ENCODE measurements at places on chromosomes 5 and 9.

- DNase-seq = no peak
These were observed 265.5 kb downstream of the CWC27 start for GRCh38 chr5:65034029-65034812.

GRCh38 chr9:81380504-81381359 lies 308.6 kb downstream of the TLE1 start:
- DNase-seq = no peak

- DNase-seq = no peak
These were observed 257.7 kb downstream of the MCTP1 start for GRCh38 chr5:95027151-95027721.

DNA sequence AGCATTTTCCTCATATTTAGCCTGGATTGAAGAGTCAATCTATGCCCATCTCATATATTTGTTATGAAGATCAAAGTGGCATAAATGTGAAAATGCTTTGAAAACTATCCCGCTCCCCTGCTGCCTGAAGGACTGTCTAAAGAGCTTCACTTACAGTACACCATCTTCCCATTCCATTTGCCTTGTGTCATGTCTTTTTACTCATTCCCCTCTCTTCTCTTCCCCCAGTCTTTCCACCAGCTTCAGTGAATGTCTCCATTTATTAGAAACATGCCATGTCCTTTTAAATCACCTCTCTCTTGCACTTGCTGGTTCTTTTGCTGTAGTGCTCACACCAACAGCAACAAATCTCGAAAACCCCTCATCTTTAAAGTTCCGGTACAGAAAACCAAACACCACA lies 192.7 kb upstream of the SGCD start:
- DNase-seq = no peak

- no peak for DNase-seq
These were observed 605.0 kb downstream of the RAB3C start for GRCh38 chr5:59187857-59188256.

GRCh38 chr9:112647596-112647995 lies 70.3 kb downstream of the INIP start:
- no peak for DNase-seq

DNA sequence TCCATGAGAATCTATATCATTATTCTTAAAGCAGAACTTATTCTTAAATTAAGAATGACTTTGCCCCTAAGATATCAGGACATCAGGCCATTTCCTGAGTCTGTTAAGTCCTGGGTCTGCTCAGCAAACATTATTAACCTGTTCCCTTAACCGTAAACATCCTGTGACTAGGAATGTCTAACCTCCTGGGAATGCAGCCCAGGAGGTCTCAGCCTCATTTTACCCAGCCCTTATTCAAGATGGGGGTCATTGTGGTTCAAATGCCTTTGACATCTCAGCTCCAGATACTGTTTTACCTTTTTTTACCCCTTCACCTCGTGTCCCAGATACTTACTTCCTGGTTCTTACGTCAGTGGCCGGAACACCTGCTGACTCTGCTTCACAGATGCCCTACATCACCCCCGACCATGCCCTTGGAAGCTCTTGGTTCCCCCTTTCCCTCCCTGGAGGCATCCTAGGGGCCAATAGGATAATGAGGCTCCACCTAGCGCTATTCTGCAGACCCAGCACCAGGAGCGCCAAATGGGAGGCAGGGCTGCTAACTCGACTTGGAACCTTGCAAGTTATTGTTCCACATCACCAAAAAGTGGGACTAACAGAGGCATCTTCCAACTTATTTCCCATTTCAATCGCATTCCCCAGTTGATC lies 182.5 kb downstream of the MED10 start:
- no peak for DNase-seq

DNA sequence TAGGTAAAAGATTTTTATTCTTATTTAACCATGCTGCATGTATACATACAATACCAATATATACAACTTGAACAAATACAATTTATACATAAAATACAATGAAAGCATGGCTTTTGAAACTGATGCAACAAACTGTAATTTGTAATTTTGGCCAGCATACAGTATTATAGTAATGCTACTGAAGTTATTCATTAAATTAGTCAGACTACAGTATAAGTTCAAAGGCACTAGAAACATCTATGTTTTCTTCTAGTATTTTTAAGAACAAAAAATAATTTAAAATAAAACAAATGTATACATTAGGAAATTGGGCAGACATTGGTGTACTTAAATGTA lies 18.8 kb downstream of the IL4 start:
- DNase-seq = no peak

GRCh38 chr9:99931155-99931840 lies 24.8 kb downstream of the STX17 start:
- no peak for DNase-seq

DNA sequence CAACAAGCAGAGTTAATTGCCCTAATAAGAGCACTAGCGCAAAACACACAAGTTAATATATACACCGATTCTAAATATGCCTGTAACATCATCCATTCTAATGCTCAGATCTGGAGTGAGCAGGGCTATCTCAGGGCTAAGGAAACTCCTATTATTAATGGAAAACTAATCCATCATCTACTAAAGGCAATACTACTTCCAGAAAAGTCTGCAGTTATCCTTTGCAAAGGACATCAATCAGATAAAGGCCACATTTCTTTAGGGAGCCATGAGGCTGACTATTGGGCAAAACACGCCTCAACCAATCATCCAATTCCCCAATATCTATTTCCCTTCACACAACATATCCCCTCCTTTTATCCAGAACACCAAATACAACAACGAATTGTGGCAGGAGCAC lies 1032.3 kb upstream of the NUDT12 start:
- DNase-seq = no peak

- no peak for DNase-seq
These were observed 5.6 kb downstream of the PTCD2 start for GRCh38 chr5:72325566-72326305.

- DNase-seq = no peak
These were observed 449.5 kb upstream of the TRPC7 start for GRCh38 chr5:136814619-136815378.

DNA sequence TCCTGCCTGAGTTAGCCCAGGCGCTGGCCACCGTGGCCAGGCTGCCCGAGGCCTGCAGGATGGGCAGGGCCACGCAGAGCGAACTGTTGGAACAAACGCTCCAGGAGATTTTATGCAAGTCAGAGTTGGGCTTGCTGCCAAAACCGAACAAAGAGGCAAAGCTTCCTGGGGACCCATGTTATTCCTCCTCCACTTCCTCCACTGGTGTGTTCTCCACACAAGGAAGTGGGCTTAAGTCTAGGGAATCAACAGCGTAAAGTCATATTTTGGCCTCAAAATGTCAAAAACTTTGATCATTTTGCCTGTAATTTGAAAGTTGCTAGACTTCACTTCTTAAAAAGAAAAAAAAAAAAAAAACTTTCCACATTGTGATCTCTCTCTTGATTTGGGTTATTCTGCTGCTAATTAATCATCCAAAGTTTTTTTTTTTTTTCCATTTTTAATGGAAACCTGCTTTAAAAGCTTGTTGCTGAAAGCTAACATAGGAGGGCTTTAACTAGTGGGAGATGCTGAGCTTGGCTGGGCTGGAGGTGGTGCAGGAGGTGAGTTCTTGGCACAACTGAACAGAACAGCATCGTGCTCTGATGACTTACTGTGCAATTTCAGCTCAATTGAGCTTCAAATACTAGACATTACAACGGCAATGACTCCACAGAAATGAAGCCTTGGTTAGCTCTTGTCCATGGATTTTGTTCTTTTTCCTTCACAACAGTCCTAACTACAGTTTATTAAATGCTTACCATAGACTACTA lies 73.0 kb downstream of the PTPDC1 start:
- DNase-seq = no peak

- no peak for DNase-seq
These were observed 61.8 kb downstream of the CYFIP2 start for GRCh38 chr5:157327771-157328170.

- no peak for DNase-seq
These were observed 97.6 kb downstream of the ARSB start for GRCh38 chr5:78887384-78888118.

DNA sequence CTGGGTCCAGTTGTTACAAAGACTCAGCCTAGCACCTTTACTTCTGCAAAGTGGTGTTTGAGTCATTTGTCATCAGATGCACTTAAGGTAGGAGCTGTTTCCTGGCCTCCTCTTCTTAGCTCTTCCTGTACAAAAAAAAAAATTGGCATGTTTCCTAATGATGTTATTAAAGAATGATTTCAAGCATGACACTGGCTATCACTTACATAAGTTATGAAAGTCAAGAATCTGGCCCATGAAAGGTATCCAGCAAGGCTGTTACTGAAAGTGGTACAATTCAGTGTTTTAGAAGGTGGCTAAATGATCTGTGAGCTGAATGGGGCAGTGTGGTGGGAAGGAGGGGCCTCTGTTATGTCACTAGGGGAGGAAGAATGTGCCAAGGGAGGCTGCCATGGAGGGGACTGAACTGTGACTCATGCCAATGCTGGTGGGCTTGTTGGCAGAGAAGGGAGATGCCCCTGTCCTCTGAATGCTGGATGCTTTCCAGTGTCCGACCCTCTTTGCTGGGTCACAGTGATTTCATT lies 175.1 kb upstream of the MAP1B start:
- no peak for DNase-seq

DNA sequence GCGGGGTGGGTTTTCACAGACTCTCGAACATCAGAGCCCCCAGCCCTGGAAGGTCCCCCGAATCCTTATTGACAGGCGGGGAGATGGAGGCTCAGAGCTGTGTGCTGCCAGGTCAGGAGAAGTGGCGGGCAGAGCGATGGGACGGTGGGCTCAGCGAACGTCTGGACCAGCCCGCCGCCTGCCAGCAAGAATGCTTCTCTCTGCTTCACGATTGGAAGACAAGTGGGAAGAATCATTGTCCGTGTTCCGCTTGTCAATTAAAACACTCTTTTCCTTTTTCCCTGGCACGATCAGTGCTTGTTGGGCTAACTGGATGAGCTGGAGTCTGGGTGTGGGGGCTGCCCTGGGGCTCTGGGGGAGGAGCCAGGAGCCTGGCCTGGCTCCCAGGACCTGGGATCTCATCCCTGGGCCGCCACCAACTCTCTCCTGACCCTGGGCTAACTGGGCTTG lies 1.6 kb downstream of the COL5A1 start:
- DNase-seq = no peak

GRCh38 chr9:105296877-105297287 lies 52.4 kb downstream of the SLC44A1 start:
- DNase-seq = no peak

GRCh38 chr9:77927265-77927664 lies 104.3 kb downstream of the GNAQ start:
- DNase-seq = no peak

DNA sequence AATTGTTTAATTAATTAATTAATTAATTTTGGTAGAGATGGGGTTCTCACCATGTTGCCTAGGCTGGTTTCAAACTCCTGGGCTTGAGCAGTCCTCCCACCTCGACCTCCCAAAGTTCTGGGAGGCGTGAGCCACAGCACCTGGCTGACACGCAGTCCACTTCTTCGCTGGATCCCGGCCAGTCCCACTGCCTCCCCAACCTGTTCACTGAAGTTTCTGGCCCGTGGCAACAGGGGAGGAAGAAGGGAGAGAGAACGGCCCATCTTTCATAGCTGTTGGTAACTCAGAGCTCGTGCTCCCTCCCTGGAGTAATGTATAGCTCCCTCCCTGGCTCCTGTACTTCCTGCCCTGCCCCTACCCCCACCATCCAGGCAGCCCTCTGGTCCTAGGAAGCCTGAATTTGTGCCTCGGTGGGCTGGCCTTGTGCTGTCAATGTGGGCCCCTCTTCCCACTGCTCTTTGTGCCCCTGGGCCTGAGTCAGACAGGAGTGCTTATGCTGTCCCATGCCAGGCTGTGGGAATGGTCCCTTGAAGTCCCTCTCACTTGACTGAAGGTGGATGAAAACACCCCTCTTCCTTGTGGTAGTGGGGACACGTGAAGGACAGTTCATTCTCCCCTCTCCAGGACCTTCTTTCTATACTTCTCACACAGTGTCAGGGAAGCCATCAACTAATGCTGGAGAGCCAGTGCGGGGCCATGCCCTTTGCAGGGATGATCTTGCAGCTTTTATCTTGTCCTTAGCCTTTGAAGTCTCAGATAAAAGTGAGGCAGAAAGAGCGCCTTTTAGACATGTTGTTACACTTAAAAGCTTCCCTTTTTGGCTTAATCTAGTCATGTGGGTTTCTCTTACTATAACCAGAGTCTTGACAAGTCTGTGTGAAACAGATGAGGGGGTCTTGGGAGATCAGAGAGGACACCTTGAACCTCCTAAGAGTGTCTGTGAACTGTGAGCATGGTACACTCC lies 38.1 kb downstream of the ANGPTL2 start:
- DNase-seq = no peak

DNA sequence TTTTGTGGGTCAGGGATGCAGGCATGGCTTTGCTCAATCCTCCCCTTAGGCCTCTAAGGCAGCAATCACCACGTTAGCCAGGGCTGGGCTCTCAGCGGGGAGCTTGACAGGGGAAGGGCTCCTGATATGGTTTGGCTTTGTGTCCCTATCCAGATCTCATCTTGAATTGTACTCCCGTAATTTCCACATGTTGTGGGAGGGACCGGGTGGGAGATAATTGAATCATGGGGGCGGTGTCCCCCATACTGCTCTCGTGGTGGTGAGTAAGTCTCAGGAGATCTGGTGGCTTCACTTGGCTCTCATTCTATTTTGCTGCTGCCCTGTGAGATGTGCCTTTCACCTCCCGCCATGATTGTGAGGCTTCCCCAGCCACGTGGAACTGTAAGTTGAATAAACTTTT lies 11.5 kb upstream of the IRX4 start:
- no peak for DNase-seq

DNA sequence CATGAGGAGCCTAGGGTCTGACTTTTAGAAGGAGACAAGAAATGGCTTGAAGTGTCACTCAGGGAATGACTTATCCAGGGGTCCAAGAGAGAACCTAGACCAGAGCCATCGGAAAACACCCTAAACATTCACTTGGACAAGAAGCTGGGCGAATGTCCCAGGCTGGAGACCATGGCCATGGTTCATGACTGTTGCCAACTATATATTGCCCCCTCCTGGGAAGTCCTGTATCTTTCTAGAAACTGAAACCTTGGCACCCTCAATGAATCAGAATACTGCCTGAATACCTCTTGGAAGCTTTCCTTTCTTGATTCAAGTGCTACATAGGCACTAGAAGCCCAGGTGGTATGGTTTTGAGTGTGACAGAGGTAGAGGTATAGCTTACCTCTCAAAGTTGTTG lies 29.9 kb downstream of the TRMO start:
- DNase-seq = no peak

GRCh38 chr5:72237415-72237814 lies 82.6 kb downstream of the MRPS27 start:
- DNase-seq = no peak

GRCh38 chr9:74755355-74755754 lies 132.4 kb downstream of the TRPM6 start:
- DNase-seq = no peak

- DNase-seq = no peak
These were observed 2.8 kb downstream of the SRA1 start for GRCh38 chr5:140554454-140554853.
